ENCODE measurements at places on chromosomes 5 and 9.

DNA sequence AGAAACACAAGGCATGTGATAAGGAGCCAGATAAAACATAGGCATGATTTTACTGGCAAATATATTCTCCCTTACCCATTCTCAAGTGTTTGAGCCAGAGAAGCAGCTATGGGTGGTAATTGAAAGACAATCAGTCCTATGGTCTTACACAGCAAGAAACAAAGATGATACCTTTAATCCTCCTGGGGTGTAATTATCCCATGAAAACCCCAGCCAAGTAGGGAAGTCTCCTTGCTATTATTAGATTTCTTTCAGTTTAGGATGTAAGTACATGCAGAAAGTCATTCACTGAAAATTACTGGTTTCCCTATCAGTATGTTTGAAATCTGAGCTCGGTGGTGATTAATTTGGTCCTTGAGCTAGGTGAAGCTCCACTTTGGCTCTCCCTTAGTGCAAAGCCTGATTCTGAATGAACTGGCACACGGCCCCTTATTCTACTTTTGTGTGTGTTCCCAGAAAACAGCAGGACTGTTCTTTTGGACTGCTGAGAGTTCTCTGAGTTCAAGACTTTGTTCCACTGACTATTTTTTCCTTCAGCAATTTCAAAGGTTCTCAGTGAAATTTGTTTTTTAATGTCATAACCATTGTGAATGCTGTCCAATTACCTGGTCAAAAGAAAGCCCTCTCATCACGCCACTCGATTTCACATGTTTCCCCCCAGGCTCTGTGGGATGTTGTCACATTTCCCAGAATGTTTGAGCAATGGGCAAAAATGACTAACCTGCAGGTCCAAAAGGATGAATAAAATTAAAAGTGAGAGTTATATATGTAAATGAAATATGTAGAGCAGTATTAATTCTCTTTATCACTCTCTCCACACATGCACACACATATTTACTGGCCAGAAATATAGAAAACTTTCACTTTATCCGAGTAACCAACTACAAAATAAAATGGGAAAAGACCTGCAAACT is 343.0 kb downstream of the RAB3C start:
- DNase-seq = no peak

DNA sequence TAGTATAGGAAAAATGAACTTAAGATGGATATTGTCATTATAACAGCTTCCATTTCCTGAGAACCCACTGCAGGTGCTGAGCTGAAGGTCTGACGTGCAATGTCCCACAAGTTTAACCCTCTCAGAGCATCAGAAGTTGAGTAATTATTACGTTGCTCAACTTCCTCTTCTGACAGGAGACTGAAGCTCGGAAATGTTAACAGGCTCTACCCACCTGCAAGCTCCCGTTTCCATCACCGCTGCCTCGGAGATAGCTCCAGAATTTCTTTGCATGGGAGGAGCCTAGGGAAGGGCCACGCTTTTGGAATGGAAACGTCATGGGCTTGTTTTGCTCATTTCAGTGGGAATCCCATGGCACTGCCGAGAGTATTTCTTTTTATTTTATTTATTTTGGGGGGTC is 1.0 kb upstream of the NTMT1 start:
- peak; percentile 59 for DNase-seq

- DNase-seq = no peak
Observed at GRCh38 chr5:565782-566440, 41.7 kb upstream of the SLC9A3 start.

DNA sequence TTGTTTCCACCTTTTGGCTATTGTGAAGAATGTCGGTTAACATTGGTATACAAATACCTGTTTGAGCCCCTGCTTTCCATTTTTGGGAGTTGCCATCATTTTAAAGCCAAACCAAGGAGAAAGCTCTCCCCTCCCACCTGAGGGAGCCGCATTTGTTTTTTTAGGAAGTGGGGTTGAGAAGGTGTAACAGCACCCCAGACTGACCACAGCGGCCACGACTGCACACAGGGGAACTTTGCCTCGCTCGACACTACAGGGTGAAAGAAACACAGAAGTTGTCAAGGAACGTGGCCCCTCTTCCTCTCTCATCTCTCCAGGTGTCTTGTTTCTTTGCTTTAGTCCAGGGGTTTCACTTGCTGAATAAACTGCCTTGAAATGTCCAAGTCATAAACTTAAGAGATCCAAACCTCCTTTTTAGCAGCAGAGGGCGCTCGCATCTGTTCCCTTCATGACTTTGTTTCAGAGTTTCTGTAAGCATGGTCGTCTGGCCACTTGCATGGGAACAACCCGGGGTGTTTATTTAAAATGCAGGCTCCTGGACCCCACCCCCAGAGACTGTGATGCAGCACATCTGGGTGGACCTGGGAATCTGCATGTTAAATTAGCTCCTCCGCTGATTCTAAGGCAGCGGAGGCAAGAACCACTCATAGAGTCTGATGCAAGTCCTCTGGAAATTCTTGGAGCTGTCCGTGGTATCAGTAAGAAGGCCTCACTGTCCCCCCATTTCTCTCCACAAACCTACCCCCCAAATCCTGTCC is 2.1 kb upstream of the TTLL11 start:
- peak; percentile 40 for DNase-seq
